BE2C (cell line): ENCODE measurements at places on chromosomes 6 and 20.

DNA sequence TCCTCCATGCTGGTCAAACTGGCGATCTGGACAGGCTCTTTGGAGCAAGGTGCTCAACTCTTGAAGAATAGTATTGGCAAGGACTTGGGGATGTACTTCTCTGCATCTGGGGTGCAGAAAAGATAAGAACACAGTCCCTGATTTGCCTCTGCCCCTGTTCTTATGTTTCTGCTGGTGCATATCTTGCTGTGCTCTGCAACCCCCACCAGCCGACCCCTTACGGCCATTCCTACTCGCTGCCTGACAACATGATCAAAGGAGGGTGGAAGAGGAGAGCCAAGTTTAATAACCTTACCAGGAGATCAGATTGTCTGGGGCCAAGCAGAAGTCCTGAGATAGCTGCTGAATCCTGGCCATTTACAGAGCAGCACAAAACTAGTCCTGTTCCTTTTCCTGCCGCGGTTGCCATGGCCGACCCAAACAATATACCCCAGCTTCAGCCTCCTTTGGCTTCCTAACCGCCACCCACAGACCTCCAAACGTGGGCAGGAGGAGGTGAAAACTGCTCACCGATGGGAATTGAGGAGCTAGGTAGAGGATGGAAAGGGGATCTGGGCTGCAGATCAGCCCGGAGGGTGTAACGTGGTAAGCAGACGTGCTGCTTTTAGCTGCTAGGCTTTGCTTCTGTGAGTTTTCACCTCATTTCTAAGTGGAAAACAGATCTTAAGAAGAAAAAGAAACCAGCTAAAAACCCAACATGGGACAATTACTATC is 60.9 kb downstream of the ATXN1 start:
- peak; percentile 18 for DNase-seq

GRCh38 chr6:49142421-49143151 is 320.5 kb downstream of the MMUT start:
- no peak for DNase-seq

GRCh38 chr6:28865401-28866204 is 58.2 kb downstream of the TRIM27 start:
- peak; percentile 81 for DNase-seq

GRCh38 chr6:102895683-102896082 is 1502.2 kb downstream of the GRIK2 start:
- DNase-seq: no peak
